ENCODE measurements at places on chromosomes 1 and 21.

DNA sequence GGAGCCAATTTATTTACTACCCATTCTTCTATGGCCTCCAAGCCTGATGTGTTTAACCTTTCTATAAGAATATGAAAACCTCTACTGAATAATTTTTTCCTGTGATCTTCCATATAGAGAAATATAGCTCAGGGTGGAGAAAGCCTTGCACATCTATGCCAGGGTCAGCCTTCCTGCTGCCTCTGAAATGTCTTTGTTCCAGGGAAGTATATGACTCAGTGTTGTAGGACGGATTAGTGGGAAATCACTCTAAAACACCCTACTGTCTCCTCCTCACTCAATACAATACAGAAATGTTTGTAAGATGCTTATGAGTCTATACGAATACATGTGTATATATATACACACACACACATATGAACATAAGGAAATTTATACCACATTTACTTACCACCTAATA, 1044.9 kb downstream of the BRINP3 start:
- no peak for DNase-seq

- DNase-seq = no peak
Measured at GRCh38 chr1:110878993-110879392, 6.0 kb downstream of the CD53 start.

DNA sequence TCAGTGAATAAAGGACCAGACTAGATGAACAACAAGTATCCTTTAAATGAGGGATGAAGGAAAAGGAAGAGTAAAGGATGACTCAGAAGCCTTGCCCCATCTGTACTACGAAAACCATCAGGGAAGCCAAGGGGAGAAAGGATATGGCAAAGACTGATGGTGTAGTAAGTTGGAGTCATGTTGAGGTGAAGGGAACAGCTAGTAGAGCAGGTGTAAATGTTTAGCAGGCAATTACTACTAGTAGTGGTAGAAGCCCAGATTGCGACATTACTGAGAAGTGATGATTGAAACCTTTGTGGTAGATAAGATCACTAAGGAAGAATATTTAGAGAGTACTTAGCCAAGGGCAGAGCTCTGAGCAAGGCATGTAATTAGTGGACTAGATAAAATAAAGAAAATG, 84.0 kb downstream of the PHTF1 start:
- no peak for DNase-seq

DNA sequence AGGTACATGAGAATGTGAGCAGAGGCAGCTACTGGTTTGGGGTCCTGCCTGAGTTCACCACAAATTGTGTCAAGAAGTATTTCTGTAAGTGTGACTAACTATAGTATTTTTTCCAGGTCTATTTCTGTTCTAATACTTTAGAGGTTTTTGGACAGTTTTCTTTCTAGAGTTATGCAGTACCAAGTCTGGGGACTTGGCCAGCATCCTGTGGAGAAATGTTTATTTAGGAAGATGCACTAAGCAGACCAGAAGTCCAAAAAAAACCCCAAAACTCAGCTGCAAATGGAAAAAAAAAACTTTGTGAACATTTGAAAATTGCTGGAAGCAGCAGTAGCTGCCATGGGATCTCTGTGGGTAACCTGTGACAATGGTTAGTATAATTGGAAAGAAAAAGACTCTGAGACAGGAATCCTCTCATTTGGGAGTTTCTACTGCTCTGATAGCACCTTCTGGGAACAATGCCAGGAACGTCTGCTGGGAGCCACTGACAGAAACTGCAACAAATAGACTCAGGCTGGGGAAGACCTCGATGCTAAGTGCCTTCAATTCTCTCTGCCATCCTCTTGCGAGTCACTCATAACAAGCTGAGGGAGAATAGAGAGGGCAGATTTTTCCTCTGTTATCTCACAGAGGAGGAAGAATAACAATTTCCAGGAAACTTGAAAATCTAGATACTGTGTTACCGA, 37.6 kb downstream of the OR10R2 start:
- DNase-seq = no peak

DNA sequence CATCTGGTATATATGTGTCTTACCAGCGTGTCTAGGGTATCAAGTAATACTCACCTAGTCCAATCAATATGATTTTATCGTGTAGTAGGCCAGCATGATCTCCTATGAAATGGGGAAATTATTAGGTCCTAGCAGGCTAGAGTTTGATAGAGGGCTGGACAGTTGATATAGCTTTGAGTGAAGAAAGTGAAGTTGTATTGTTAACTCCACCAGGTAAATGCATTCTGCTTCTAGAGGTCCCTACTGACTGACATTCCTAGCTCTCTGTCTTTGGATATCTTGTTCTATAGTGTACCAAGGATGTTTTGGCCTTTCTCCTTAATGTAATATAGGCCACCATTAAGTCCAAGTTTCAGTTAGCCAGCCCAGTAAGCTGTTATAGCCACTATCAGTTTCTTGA, 97.4 kb downstream of the EBNA1BP2 start:
- DNase-seq = no peak

- DNase-seq = no peak
Measured at GRCh38 chr1:227741166-227741870, 6.1 kb downstream of the SNAP47 start.

GRCh38 chr1:154720328-154721297, 112.6 kb upstream of the ADAR start:
- no peak for DNase-seq

DNA sequence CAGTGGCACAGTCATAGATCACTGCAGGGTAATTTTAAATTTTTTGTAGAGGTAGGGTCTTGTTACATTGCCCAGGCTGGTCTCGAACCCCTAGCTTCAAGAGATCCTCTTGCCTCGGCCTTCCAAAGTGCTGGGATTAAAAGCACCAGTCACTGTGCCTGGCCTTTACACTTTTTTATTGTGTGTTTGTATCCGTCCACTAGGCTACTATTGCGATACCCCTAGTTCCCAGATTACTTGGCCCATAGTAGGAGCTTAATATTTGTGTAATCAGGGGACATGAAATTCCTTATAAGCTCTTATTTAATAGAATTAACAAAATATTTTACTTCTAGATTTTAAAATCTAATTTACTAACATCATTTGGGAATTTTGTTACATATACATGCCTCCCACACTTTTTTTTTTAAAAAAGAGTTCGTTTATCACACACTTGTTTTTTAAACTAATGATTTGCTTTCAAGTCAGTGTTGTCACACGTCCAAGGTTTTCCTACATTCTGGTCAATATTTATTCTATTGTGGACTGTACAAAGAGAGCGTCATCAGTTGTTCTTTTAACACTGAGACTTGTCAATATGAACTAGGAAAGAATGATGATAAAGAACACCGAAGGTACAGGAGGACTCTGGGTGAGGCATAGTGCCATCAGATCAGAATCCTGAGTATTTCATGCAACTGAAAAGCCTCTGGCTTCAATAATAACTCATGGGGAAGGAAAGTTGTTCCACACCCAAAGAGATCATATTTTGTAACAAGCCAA, 63.7 kb downstream of the LEPR start:
- no peak for DNase-seq

GRCh38 chr1:236773919-236774318, 21.2 kb upstream of the MTR start:
- DNase-seq = no peak

DNA sequence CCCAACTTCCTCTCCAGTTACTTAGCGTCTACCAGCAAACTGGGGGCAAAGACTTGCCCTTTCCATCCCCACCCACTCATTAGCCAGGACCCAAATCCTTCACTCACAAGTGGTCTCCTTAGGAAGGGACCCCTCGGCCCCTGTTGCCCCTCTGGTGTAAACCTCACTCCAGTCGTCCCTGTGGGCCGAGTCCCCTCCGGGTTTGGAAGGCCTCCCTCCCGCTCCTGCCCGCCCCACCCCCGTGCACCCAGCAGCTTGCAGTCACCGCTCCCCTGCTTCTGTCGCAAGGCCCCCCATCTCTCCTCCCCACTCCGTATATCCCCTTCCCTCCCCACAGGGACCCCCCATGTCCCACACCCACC, 1.2 kb downstream of the EFHD2 start:
- DNase-seq = no peak

DNA sequence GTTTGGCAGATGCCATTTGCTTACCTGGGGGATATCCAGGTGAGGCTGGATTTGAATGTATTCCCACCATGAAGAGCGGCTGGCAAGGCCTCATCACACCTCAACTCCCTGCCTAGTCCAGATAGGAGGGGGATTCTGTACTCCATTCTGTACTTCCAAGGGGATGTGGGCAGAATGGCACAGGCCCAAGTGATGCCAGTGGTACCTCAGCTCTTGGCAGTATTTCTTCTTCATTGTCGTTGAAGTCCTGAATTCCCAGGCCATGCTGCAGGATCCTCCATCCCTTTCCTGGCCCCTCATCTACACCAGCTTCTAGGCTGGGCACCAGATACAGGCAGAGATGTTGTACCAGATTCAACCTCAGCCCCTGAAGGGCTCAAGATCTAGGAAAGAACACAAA, 47.9 kb downstream of the KLHDC7A start:
- no peak for DNase-seq

DNA sequence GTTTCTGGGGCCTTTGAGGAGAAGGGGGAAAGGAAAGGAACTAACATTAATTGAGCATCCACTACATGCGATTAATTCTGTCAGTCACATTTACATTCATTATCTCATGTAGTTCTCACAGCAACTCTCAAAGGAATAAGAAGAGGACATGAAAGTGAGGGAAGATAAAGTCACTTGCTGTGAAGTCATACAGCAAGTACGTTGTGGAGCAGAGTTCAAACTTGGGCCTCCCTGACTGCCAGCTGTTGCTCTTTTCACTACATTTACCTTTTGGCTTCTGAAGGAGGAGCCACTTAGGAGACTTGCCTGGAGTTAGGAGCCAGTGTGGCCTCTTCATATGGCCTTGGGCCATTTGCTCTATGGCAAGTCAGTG, 6.2 kb downstream of the ZNF691 start:
- no peak for DNase-seq

- no peak for DNase-seq
Measured at GRCh38 chr21:31932470-31932764, 59.6 kb downstream of the HUNK start.

- DNase-seq = no peak
Measured at GRCh38 chr1:59926381-59927123, at the start of gene CYP2J2. CYP2J2 (minus strand) TSS chr1:59926773; CDS start chr1:59926746, 27 bp downstream.

DNA sequence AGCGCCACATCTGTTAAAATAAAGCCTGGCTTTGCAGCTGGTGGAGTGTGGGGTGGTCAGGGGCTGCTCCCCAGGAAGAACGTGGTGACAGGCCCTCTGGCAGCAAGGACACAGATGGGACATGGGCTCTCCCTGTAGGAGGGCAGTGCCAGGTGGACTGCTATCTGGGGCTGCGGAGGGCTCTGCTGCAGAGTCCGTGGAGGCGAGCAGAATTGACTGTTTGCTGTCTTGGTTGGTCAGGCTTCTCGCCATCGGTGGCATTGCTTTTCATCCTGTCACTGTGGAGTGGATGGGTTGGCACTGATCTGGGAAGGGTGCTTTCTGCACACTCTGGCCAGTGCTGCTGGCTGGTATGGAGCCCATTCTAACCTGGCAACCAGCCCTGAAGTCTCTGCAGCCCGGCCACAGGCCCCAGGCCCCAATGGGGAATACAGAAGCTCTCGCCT, 103.0 kb downstream of the LAMC2 start:
- no peak for DNase-seq

- no peak for DNase-seq
Measured at GRCh38 chr1:206534552-206534951, 27.2 kb downstream of the RASSF5 start.
